ENCODE measurements at places on chromosomes 1 and 21. TPM values are rescaled to one million over a fixed set of nuclear protein-coding genes. Genes with fewer than 3 reads are reported as not detected.

DNA sequence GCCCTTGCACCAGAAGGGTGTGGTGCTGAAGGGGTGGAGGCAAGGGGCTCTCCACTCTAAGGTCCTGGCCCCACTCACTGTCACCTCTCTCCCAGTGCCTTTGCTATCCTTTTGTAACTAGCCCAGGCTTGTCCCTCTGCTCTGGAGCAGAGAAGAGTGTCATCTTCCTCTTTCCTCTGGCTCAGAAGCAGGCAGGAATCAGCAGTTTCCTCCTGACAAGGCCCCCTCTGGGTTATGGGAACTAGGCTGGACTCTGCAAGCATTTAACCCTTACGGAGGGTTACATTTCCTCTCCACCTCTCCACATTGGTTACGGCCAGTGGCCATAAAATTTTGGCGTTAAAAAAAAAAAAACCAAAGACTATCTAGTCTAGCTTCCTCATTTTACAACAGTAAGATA is 30.4 kb downstream of the PLXNA2 start:
- H3K4me3 ChIP-seq, result no peak overlapping the region
- H3K36me3 ChIP-seq, result no peaks in the 10 kb centered on the region
- peaks cover 11% of the 10 kb centered on the region for H3K27me3 ChIP-seq
- DNase-seq, result no peak
- no peak overlapping the region for H3K27ac ChIP-seq

GRCh38 chr1:145978471-145978853 is 14.0 kb downstream of the POLR3GL start:
- H3K36me3 ChIP-seq, result peaks cover 3% of the 10 kb centered on the region
- DNase-seq, result no peak
- H3K27ac ChIP-seq, result peak overlapping the region; percentile 94
- no peaks in the 10 kb centered on the region for H3K27me3 ChIP-seq
- no peak overlapping the region for H3K4me3 ChIP-seq

DNA sequence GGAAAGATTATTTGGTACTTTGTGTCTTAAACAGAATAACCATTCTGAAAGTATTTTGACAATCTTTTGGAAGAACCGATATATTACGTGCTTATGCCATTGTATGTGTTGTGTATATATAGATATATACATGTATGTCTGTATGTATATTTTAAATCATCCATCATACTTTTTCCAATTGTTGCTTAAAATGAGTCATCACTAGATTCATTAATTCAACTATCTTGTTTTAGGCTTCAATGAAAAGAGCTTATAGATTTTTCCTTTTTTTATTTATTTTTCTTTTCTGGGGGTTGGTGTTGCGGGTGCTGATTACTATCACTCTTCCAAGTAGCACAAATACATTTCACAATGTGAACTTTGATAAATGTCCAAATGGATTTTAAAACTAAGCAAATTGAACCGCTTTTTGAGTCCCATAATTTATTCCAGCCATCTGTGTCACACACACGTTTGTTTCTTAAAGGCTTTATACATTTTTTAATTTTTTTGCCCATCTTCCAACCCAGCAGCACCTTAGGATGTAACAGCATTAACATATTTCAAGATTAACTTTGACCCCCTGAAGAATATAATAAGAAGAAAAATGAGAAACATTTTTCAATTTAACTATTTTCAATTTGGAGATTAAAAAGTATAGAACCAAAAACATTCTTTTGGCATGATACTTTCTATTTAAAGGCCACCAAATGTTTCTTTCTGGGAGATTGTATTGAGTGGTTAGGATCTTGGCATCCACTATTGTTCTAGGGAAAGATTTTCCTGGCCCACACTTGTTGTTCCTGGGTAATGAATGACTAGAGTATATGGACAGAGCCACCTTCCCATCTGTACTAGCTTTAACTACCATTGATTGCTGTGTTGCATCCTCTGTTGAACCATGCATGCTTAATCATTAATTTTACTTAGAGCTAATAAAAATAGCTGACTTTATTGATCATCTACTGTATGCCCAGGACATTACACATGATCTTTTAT is 9.3 kb upstream of the DPYD start:
- H3K27me3 ChIP-seq, result no peaks in the 10 kb centered on the region
- no peaks in the 10 kb centered on the region for H3K4me1 ChIP-seq
- H3K36me3 ChIP-seq, result no peaks in the 10 kb centered on the region
- no peak overlapping the region for H3K4me3 ChIP-seq

- no peaks in the 10 kb centered on the region for H3K36me3 ChIP-seq
- no peaks in the 10 kb centered on the region for H3K27me3 ChIP-seq
- no peak overlapping the region for H3K27ac ChIP-seq
- no peak overlapping the region for H3K4me3 ChIP-seq
- peaks cover 2% of the 10 kb centered on the region for H3K4me1 ChIP-seq
Measured at GRCh38 chr21:44828362-44829056, 10.6 kb upstream of the SUMO3 start.

DNA sequence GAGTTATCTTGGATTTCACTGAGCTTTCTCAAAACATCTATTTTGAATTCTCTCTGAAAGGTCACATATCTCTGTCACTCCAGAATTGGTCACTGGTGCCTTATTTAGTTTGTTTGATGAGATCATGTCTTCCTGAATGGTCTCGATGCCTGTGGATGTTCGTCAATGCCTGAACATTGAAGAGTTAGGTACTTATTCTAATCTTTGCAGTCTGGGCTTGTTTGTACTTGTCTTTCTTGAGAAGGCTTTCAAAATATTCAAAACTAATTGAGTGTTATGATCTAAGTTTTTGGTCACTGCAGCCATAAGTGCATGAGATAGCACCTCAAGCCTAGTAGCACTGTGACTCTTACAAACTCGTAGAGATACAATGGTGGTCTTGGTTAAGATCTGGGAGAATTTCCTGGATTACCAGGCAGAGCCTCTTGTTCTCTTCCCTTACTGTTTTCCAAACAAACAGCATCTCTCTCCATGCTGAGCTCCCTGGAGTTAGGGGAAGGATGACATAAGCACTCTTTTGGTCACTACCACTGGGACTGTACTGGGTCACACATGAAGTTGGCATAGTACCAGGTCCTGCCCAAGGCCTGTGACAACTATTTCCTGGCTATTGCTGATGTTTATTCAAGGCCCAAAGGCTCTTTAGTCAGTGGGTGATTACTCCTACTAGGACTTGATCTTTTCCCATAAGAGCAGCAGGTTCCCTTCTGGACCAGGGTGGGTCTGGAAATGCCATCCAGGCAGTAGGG is 25.6 kb downstream of the SLC22A15 start:
- H3K4me1 ChIP-seq, result peaks cover 11% of the 10 kb centered on the region
- no peaks in the 10 kb centered on the region for H3K36me3 ChIP-seq
- H3K4me3 ChIP-seq, result no peak overlapping the region
- H3K27me3 ChIP-seq, result no peaks in the 10 kb centered on the region
- no peak overlapping the region for H3K27ac ChIP-seq
- no peak for DNase-seq

DNA sequence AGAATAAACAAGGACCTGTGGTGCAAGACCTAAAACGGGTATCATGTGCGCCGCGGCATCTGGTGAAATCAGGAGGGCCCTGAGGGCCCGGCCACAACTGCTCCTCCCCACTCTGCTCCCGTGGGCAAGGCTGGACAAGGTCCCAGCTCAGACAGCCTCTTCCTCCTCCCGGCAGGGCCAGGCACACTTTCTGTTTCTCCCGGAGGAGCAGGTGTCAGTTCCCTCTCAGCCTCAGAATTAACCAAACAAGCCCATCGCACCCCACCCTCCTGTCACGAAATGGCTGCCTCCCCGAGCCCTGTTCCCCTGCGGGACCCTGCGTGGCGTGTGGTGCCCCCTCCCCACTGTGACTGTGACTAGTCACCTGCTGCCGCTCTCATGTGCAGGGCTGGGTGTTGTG is 15.2 kb downstream of the PTTG1IP start:
- H3K4me1 ChIP-seq, result peaks cover 37% of the 10 kb centered on the region
- no peak overlapping the region for H3K4me3 ChIP-seq
- peaks cover 7% of the 10 kb centered on the region for H3K36me3 ChIP-seq
- H3K27me3 ChIP-seq, result no peaks in the 10 kb centered on the region
- no peak overlapping the region for H3K27ac ChIP-seq

- no peaks in the 10 kb centered on the region for H3K36me3 ChIP-seq
- no peaks in the 10 kb centered on the region for H3K4me1 ChIP-seq
- peaks cover 13% of the 10 kb centered on the region for H3K27me3 ChIP-seq
- no peak overlapping the region for H3K4me3 ChIP-seq
- no peak for DNase-seq
Measured at GRCh38 chr1:147389532-147390184, 147.2 kb downstream of the CHD1L start.

Gene CD5L
- total RNA-seq, result not detected

DNA sequence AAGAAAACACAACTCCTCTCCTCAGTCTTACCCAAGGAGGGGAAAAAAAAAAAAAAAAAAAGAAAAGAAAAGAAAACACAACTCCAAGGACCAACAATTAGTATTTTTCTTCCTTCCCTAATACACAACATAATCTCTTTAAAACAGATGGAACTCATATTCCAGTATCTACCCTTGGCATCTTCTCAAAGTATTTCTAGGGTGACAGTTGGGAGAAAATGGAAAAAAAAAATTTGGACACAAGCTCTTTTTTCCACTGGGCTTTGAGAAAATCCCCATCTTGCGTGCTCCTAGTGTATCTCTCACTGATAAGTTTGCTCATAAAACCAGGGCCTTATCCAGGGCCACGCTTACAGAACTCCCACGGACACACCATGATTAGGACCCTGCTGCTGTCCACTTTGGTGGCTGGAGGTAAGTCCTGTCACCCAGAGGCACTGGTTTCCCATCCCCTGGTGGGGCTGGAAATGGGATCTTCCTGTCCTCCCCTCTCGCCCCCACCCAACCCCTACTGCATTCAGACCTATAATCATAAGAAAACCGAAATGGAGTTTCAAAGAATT is at the start of gene CELA2B:
Gene CELA2B, plus strand, starts transcription at position 353 of the 563 bp plus-strand sequence. Its CDS starts 22 bp downstream, at position 375.
- no peaks in the 10 kb centered on the region for H3K4me1 ChIP-seq
- H3K27ac ChIP-seq, result no peak within 1 kb of the TSS
- no peak for DNase-seq
- H3K4me3 ChIP-seq, result no peak within 1 kb of the TSS
- H3K27me3 ChIP-seq, result no peaks in the 10 kb centered on the region
- H3K36me3 ChIP-seq, result no peaks in the 10 kb centered on the region

- no peak overlapping the region for H3K27ac ChIP-seq
- no peaks in the 10 kb centered on the region for H3K36me3 ChIP-seq
- H3K27me3 ChIP-seq, result no peaks in the 10 kb centered on the region
- DNase-seq, result no peak
- no peak overlapping the region for H3K4me3 ChIP-seq
Measured at GRCh38 chr21:31413698-31414097, 69.6 kb upstream of the TIAM1 start.
